ENCODE measurements at places on chromosomes 6 and 20.

- no peak for DNase-seq
Observed at GRCh38 chr6:110656492-110656891, 158.8 kb downstream of the CDK19 start.

DNA sequence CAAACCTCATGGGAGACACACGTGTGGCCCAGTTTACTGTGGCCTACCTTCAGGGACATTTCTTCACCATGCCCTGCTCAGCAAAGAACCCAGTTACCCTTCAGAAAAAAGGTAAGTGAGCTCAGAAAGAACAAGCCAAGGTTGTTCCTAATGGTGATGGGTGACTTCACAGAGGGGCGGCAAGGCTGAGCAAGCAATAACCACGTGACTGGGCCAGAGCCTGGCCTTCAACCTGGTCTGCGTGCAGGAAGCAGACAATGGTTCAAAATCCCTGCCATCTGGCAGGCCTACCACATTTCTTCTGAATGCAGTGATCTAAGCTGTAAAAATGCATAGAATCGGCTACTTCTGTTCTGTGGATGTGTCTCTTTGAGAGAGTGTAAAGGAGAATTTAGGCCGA, 115.5 kb upstream of the CST7 start:
- DNase-seq, result no peak

DNA sequence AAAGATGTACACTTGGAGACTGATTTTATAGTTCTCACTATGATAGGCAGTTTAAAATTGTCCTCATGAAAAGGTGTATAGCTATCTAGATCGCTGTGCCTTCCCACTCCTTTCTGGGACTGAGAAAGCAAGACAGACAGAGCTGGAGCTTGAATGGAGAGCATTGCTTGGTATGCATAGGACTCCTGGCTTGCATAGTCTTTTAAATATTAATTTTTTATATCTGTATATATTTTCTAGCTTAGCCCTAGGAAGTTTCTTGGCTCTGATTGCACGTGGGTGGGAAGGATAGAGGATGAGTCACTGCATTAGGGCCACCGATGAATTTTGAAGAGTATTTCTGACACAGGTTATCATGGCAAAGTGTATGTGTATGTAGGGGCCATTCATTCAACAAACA, 150.0 kb upstream of the SPACA1 start:
- DNase-seq, result no peak

DNA sequence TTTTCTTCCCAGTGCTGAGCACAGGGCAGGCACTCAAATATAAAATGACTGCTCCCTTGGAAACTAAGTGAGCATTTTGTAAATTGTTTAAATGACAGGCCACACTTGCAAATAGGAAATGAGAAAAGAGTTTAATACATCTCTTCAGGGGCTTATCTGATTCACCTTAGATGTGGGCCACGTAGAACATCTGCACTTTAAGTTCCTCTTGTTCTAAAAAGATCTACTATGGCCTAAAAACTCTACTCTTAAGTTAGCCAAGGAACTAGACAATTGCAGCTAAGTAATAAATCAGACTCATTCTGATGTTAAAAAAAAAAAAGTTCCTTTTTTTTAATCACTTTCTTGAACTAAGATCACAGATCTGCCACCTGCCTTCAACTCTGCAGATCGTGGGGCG, 126.3 kb downstream of the KIF16B start:
- no peak for DNase-seq

DNA sequence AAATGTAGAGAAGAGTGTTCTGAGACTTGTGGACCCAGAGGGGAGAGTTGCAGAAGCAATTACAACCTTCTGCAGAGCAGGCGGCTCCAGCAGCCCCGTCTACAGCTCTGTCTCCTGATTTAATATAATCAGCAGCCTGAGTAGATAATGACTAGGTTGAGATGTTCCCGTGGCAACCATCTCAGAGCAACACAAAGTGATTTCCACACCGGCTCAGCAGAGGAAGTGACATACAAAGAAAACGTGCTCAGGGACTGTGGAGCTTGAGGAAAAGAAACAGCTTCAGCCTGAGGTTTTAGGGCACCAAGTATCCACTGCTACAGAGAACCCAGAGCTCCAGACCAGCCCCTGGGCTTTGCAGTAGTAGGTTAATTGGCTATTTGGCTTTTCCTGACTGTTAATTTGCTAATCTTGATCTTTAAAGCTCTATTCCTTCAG, 136.4 kb downstream of the MTFR2 start:
- no peak for DNase-seq

DNA sequence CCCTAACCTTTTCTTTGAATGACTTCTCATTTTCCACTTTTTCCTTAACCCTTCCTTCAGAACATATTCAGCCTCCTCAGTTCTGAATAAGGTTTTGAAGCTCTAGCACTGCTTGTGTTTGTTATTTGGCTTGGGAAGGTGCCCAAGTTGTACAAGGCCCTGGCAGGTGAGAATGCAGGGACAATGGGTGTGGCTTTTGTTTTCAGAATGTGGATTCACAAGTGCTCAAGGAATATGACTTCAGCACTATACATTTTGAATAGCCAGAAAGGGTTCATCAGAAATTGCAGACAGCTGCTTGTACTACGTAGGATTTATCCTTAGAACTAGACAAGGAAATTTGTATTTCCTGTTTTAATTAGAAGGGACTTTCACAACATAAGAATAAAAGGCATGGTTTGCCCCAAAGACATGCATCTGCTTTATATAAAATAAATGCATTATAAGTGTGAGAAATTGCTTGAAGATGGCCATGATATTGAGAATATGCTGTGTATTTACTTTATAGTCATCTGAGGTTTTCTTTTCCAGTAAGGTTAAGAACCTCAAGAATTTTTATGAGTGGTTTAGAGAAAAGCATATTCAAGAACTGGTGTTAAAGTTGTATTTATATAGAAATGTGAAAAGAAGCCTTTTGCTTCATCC, 29.3 kb upstream of the PRDM1 start:
- DNase-seq, result no peak

GRCh38 chr6:31954511-31954910, 4.3 kb downstream of the NELFE start:
- no peak for DNase-seq

Measured in activated gamma-delta T cell treated with anti-CD3 and anti-CD28 coated beads, Interleukin-2, amount 50 U/mL, for 16 hours (primary cell).